ENCODE measurements at places on chromosomes 3 and 15.

DNA sequence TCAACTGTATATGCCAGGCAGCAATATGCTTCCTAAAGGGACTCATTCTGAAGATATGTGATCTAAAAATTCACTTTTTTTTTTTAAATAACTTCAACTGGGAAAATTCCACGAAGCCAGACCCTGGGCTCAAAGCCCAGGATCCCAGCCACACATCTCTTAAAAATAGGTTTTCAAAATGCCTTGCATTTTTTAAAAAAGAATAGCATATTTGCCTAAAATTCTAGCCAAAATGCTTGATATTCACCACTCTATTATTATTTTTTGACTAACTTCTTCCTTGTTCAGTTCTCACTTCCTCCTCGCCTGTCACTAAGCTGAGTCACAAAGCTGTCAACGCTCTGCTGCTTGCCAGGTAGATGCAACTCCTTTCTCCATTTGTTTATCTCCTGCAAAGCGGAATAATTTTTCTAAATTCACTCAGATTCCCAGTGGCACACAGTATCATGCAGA is 28.0 kb upstream of the VGLL4 start:
- DNase-seq, result no peak

DNA sequence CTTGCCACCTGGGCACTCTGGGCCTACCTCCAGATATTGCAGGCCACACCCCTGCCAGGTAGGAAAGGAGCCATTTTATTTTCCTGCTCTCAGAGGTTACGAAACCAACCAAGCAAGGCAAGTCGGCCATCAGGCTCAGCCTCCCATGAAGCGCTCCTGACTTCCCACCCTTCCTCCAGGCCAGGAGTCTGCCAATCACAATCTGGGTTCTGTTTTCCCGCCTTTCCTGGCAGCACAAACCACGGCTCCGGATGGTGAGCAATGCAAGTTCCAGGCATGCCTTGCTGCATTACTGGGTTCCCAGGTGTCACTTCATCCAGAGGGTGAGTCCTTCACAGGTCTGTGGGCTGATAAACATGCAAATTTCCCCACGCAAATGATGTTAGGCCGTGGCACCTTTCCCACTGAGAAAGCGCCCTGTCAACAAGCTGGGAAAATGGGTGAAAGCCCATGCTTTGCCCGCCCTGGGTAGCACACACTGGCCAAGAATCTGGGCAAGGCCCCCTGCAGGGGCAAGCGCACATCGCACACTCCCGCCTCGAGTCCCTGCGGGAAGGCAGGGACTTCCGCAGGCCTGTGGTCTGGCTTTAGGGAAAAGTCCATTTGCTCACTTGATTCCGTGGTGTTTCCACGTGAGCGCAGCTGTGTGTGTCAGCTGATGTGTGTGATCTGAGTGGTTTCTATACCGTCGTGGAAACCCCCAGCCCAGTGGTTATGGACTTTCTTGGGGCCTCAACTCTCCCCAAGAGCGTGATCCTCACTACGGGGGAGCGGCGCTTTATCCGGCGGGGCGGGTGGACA is 61.6 kb upstream of the RYK start:
- DNase-seq, result no peak

DNA sequence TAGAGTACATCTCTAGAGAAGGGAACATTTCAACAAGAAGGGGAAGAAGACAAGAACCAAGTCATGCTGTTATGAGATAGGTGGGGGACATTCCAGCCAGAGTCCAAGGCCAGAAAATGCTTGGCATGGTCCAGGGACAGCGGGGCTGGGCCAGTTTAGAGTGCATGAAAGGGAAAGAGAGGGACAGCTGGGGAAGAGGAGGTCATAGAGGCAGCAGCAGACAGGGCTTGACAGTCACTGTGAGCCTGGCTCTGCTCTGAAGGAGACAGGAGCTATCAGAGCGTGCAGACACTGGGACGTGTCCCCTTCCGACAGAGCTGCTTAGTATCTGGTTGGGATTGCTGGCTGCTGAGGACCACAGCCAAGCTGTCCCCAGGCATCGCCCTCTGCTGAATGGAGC is 35.7 kb upstream of the PRR20G start:
- DNase-seq, result no peak

GRCh38 chr3:156612903-156613302 is 58.0 kb upstream of the SSR3 start:
- DNase-seq, result no peak

DNA sequence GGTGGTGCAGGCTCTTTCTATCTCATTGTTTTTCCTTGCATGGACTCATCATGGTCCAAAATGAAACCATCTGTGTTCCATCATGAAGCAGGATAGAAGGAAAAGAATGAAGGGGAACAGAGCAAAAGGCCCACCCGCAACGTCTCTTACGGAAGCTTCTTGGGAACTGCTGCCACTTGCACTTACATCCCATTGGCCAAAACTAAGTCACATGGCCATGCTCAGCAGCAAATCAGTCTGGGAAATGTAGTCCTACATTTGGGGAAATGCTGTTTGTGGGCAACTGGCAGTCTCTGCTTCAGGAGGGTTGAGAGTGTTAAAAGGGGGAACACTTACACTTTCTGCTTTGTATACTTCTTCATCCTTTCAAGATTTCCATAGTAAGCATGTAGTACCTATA is 191.6 kb downstream of the SV2B start:
- no peak for DNase-seq

- no peak for DNase-seq
Observed at GRCh38 chr3:18250991-18251390, 174.1 kb downstream of the SATB1 start.

- no peak for DNase-seq
Observed at GRCh38 chr3:142319094-142319493, 93.7 kb upstream of the GK5 start.

DNA sequence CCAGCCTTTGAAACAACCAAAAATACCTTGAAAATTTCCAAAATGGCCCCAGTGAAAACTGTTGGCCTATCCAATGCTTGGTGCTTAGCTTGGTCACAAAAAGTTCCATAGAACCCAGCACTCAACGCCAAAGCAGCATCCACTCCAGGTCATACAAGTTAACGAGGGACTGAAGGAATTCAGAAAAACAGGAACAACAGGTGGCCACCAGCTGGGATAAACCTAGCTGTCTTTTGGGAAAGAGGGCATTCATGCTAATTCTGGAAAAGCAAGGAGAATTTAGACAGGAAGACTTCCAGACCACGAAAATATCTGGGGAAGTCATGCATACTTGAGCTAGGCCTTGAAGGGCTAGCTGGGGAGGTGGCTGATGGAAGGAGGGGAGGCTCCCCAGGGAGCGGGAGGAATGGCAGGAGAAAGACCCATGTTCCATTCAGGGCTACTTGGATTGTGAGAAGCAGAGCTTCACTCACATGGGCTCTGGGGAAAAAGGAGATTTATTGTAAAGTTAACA is 28.6 kb downstream of the COLQ start:
- DNase-seq, result no peak

- DNase-seq, result no peak
Observed at GRCh38 chr3:123816673-123817207, 67.4 kb downstream of the MYLK start.

GRCh38 chr15:94294556-94294955 is 63.2 kb downstream of the MCTP2 start:
- no peak for DNase-seq
